Naive thymus-derived CD4-positive, alpha-beta T cell (primary cell): ENCODE measurements at places on chromosomes 1 and 21.
A peak's percentile ranks its signal among the peaks of the same experiment; 100 is the strongest.

- DNase-seq, result no peak
Measured at GRCh38 chr1:226004396-226004795, 5.3 kb upstream of the SDE2 start.

GRCh38 chr1:177480741-177481305 lies 310.1 kb downstream of the BRINP2 start:
- DNase-seq, result no peak

DNA sequence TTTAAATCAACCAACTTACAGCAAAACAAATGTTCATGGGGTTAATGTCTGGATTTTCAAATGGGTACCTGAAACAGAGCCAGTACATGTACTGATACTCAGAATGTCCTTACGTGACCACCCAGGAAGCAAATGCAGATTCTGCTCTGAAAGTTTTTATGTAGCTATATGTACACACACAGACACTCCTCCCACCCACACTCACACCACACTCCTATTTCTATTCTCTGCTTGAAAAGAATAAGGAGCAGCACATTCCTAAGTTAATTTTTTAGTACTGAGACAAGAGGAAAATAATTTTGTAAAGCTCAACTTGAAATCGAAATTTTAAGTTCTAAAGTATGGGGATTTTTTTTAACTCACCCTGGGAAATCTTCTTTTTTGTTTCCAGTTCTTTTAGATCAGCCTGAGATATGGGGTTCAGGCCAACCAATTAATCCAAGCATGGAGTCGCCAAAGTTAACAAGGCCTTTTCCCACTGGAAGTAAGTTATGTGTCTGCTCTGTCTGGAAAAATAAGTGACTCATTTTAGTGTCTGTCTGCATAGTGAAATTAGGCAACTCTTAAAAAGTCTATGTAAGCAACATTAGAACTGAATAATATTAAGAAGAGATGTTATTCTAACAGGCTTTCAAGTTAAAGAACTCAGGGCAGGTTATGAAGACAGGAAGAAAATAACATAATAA lies 75.5 kb upstream of the DYNLT5 start:
- no peak for DNase-seq

DNA sequence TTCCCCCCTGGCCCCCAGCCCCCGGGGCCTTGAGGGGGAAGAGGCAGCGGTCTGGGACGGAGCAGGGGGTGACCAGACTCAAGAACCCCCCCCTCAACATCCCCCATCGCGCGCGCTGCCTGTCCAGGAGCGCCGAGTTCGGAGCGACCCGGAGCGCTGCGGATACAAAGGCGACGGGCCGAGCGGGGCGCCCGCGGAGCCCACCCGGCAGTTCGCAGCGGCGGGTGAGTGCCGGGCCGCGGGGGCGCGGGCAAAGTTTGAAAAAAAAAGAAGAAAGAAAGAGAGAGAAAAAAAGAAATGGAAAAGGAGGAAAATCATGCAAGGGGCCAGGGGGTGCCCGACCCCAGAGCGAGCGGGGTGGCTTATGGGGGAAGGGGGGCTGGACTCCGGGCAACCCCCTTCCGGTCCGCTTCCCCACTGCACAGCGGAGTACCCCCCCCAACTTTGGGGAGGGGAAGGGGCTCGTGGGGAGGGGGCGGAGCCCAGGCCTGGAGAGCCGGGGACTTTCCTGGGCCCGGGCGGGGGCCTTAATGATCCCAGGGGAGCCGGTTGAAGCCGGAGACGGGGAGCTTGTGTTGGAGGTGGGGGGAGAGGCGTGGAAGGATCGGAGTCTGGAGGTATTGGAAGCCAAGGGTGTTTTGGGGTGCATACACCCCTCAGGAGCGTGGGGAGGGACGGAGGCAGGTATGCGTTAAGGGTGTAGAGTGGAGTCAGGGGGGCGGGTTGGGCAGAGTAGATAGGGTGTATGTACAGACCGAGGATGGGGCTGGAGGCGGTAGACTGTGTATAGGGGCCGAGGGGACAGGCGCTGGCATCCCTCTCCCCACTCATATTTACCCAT lies 502 bp downstream of the VANGL2 start:
- no peak for DNase-seq

DNA sequence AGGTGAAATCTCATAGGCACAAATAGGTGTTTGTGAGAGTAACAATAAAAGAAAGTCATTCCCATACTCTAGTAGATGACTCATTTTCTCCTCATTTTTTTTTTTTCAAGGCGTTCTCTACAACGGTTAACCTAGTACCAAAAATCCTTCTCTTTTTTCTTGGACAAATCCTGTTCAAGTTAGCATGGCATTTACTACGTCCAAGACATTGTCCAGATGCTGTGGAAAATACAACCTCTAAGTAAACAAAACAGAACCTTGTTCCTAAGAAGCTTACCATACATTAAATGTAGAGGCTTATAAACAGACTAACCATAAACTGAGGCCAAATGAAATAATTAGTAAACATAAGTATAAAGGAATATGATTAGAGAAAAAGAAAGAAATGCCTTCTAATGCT lies 76.2 kb upstream of the RGS4 start:
- DNase-seq, result no peak

DNA sequence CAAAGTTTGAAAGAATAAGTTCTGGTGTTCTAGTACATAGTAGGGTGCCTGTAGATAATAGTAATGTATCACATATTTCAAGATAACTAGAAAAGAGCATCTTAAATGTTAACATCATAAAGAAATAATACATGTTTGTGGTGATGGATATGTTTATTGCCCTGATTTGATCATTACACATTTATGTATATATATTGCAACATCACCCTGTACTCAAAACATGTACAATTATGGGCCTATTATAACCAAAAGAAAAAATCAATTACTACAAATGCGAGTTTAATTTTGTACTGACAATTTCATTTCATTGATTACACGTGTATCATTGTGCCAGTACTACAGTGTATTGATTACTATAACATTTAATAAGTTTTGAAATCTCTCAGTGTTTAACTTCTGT lies 609.2 kb upstream of the BRINP3 start:
- DNase-seq, result no peak

GRCh38 chr1:228378090-228378872 lies 28.4 kb downstream of the TRIM11 start:
- peak; percentile 75 for DNase-seq

GRCh38 chr1:232019026-232019340 lies 392.4 kb downstream of the DISC1 start:
- DNase-seq, result no peak

DNA sequence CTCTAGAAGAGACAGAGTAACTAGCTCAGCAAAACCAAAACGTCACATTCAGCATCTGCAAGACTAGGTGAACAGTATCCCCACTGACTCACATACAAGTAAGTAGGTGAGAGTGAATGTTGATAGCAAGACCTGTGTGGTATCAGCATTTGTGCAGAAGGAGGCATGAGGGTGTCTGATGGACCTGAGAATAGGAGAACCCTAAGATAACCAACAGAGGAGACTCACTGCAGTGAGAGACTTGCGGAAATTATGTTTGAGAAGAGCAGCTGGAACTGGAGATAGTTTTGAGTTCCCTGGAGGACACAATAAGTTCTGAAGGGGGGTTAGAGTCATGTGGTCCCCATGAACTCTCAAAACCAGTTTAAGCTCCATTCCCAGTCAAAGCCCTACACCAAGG lies 59.1 kb downstream of the DYRK1A start:
- no peak for DNase-seq

- DNase-seq, result no peak
Measured at GRCh38 chr21:26098772-26099397, 71.7 kb downstream of the APP start.

- DNase-seq, result peak; percentile 2
Measured at GRCh38 chr1:53637511-53638359, 101.2 kb downstream of the GLIS1 start.

DNA sequence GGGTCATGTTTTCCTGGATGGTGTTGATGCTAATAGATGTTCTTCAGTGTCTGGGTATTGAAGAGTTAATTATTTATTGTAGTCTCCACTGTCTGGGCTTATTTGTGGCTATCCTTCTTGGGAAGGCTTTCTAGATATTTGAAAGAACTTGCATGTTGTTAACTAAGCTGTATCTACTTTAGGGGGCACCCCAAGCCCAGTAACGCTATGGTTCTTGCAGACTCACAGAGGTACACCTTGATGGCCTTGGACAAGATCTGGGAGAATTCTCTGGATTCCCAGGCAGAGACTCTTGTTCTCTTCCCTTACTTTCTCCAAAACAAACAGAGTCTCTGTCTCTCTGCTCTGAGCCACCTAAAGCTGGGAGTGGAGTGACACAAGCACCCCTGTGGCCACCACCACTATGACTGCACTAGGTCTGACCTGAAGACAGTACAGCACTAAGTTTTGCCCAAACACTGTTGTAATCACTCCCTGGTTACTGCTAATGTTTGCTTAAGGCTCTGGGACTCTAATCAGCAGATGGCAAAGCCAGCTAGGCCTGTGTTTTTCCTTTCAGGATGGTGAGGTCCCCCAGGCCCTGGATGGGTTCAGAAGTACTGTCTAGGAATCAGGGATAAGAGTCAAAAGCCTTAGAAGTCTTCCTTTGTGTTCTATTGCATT lies 76.5 kb upstream of the C1orf21 start:
- no peak for DNase-seq

DNA sequence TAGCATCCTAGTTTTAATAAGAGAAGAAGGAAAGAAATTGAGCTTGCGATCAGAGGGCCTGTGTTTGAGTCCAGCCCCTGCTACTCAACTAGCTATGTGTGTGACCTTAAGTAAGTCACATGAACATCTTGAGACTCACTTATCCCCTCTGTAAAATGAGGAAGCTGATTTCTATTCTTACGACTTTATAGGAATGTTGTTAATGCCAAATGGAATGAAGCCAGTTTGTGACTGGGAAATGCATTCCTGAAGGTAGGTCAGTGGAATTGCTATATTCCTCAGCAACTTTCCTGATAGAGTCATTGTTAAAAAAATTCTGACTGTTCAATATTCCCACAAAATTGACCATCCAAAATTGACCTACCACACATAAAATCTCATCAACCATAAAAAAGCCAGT lies 14.9 kb downstream of the FASLG start:
- DNase-seq, result no peak

- DNase-seq, result no peak
Measured at GRCh38 chr1:172726740-172727139, 67.8 kb downstream of the FASLG start.

- DNase-seq, result no peak
Measured at GRCh38 chr1:219726480-219727272, 113.8 kb upstream of the ZC3H11B start.

- no peak for DNase-seq
Measured at GRCh38 chr1:165290148-165290547, 66.4 kb downstream of the LMX1A start.

GRCh38 chr1:58710190-58711085 lies 10.6 kb upstream of the MYSM1 start:
- no peak for DNase-seq

GRCh38 chr1:231634323-231635013 lies 7.9 kb downstream of the DISC1 start:
- no peak for DNase-seq

DNA sequence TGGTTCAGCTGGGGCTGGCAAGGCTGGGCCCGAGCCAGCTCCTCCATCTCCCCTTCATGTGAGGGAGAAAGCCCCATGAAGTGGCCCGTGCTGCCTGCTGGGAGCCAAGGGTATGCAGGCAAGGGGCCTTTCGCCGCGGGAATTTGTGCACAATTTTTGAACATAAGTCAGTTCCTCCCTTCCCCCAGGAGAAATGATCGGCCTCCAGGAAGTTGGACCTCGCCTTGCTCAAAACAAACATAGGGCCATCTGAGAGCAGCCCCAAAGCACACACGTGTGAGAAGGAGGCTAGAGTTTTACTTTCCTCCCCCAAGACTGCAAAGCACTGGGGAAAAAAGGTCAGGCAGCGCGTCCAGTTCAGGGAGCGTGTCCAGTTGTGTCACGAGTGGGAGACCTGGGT lies 64.7 kb downstream of the PRDM16 start:
- DNase-seq, result no peak

DNA sequence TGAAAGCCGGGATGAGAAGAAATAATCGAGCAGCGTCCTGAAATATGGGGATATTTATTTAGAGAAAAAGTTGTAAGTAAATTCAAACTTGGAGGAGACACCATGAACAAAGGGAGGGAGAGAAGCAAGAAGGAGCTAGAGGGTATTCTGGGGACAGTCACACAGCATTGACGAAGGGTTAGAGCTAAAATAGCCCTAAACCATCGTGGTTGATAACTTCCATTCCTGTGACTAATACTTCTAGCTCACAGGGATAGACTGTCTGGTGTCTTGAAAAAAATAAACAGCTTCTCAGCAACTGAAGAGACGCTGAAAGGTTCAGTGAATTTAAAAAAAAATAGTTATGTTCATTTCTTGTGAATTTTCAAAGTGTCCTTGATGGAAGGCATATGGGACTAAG lies 86.7 kb downstream of the LRRC53 start:
- no peak for DNase-seq
